ENCODE measurements at places on chromosomes 11 and 22.

DNA sequence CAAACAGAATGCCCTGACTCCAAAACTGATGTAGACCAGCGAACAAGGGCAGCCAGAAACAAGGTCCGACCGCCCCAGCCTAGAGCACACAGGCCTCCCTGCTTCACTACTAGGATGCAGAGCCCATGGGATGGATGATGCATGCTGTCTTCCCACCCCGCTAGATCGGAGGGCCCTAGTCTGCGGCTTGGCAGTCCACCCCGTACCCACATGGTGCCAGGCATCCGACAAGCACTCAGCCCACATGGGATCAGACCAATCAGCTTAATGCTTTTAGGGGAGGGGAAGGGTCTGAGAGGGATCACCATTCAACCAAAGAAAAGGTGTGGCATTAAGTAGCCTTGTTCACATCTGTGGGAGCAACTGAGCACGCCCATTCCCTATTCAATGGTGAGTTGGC lies 30.6 kb downstream of the PISD start:
- no peak for DNase-seq

GRCh38 chr11:47185305-47186075 lies 744 bp downstream of the PACSIN3 start:
- no peak for DNase-seq

DNA sequence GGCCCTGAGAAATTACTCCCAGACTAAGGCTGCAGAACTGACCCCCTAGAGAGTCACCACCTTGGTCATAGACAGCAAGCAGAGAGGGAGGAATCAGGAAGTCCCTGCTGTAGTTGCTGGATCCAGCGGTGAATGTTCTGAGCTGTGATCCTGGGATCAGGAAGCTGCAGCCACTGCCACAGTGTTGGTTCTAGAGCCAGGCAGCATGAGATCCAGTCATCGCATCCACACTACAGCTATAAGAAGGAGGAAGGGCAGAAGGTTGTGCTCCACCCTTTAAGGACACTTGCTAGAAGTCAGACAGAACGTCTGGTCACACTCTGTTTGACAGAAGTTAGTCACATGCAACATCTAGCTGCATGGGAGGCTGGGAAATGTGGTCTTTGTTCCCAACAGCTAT lies 104.7 kb upstream of the OR4B1 start:
- no peak for DNase-seq

GRCh38 chr11:32113200-32113919 lies 22.5 kb downstream of the RCN1 start:
- no peak for DNase-seq

DNA sequence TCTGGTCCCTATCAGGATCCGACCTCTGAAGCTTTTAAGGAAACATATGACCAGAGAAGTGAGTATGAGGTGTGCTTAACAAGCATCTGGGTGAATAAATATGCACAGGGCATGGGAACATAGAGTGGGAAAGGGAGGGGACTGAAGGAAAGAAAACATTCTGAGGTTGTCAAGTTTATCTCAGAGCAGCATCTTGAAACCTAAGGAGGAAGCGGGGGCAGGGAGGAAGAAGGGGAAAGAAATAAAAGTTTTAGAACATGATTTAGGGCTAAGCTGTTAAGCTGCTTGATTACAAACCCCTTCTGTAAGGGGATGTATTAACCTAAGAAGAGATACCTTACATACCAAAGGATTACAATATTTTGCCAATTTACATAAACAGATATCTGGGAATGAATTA lies 24.0 kb upstream of the SC5D start:
- no peak for DNase-seq

- DNase-seq = no peak
Measured at GRCh38 chr11:81725701-81726100, 1008.0 kb downstream of the FAM181B start.

DNA sequence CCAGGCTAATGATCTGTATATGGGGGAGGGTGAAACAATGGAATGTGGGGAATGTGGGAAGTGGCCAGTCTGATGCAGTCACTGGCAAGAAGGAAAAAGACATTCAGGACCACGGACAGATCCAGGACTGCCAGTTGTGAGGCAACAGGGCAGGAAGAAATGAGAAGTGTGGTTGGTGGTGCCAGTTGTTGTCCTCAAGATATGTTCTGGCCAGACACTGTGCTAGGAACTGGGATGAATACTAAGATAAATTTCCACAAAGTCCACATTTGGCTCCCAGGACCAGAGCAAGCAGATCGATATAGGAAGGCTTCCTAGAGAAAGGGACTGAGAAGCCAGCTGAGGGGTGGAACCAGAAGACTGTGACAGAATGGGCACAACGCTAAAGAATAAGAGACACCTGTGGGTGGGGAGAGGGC lies 6.8 kb upstream of the TPBGL start:
- DNase-seq = no peak

DNA sequence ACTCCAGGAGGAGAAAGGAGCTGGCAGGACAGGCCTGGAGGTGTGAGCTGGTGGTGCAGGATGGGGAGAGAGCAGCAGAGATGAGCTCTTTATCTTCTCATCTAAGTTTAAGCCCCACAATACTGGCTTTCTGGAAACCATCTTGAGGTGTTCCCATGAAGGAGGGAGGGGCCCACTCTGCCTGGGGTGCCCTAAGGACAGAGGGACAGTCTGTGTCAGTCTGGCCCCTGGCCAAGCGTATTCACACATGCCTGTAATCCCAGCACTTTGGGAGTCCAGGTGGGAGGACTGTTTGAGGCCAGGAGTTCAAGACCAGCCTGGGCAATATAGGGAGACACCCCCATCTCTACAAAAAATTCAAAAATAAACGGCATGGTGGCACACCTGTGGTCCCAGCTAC lies 8.9 kb downstream of the SERHL2 start:
- DNase-seq = no peak

DNA sequence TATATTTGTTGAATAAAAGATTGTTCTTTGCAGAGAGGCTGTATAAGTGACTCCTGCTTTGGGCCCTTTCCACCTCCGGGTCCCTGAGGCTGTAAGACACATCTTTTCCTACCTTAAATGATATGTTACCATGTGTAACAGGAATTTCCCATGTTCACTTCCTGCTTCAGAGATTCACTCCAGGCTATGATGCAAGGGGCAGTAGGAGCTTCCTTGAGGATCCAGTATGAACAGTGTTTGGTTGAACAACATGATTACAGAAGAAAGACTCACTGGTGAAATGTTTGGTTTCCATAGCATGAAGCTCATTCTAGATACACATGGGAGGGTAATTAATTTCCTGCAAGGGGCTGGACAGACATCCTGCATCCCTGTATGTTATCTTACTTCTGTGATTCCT lies 25.6 kb upstream of the ZDHHC13 start:
- DNase-seq = no peak

- no peak for DNase-seq
Measured at GRCh38 chr22:46714550-46714949, 23.5 kb downstream of the CERK start.

DNA sequence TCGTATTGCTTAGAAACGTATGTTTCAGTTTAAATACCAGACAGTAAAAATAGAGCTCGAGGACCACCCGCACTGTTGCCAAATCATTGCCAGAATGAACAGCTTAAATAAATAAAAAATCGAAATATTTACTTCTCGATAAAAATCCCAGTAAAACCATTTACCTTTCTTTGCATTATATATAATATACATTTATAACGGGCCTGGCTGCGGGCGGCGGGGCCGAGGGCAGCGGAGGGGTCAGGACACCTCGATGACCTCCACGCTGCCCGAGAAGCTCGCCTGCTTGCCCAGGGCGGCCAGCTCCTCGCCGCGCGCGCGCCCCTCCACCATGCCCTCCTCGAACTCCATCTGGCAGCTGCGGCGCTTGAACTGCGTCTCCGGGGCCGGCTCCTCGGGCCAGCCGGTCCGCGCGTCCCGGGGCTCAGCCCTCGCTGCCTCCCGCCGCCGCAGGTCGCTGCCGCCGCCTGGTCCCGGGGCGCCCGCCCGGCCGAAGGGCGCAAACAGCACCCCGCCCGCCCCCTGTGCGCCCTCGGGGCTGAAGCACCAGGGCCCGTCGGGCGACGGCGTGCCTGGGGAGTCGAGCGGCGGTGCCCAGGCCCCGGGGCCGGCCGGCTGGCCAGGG lies 15.7 kb downstream of the DUSP8 start:
- no peak for DNase-seq

GRCh38 chr11:11827272-11827671 lies 14.5 kb upstream of the USP47 start:
- DNase-seq = no peak

GRCh38 chr22:24134090-24134846 lies 47.0 kb upstream of the SUSD2 start:
- DNase-seq = no peak

DNA sequence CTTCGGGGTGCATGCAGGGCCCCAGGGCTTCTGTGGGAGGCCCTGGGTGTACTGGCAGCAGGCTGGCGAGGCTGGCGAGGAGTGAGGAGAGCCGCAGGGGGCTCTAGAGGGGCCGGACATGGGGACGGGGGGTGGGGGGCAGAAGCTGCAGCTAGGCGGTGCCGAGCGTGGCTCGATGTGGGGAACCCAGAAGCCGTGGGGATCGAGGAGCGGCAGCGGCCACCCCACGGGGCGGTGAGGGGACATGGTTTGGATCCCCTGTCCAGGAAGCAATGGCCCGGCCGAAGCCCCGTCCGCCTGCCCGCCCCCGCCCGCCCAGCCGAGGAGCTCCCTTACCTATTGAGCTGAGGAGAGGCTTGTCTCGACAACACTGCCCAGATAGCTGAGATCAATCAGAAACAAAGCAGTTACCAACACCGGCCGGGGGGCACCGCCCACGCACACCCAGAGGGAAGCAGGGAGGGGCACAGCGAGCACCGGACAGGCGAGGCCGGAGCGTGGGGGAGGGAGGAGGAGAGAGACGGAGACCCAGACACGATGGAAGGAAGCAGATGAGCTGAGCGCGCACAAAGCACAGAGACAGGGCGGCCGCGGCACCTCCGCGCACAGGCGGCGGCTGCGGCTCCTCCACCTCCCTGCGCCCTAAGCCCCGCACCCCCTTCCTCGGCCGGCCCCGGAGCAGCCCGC lies 38.7 kb downstream of the IGSF9B start:
- no peak for DNase-seq

- DNase-seq = no peak
Measured at GRCh38 chr22:31871480-31871879, 72.9 kb upstream of the YWHAH start.

GRCh38 chr11:92376680-92377079 lies 152.1 kb downstream of the FAT3 start:
- DNase-seq = no peak

DNA sequence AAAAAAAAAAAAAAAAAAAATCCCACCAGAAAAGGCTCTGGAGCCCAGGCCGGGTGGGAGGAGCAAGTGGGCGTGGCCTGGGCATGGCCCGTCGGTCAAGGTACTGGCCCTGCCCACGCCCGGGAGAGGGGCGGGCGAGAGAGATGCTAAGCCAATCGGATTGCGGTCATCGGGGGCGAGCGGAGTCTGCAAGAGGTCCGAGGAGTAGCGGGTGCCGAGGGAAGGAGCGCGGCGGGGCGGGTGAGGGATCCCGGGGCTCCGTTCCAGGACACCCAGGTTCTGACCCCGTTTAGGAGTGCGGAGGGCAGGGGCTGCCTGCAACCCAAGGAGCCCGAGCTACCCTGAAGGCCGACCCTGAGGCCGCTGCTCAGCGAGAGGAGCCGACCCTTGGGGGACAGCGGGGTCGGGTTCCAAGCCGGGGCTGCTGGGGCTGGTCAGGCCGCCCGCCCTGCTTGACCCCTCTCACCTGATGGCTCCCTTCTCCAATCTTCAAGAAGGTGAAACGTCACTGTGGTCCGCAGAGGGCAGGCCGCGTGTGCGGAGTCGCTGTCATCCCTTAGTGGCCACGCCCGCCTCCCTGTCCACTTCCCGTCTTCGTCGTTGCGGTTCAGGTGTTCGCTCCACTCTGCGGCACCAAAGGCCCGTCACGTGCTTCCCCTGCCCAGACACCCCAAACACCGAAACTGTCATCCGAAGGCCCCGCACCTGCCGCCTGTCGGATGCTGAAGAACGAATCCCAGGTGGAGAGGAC lies 11.1 kb upstream of the TAB1 start:
- DNase-seq = no peak

Data from epithelial cell of prostate (primary cell).